ENCODE measurements at places on chromosomes 16 and 17.

DNA sequence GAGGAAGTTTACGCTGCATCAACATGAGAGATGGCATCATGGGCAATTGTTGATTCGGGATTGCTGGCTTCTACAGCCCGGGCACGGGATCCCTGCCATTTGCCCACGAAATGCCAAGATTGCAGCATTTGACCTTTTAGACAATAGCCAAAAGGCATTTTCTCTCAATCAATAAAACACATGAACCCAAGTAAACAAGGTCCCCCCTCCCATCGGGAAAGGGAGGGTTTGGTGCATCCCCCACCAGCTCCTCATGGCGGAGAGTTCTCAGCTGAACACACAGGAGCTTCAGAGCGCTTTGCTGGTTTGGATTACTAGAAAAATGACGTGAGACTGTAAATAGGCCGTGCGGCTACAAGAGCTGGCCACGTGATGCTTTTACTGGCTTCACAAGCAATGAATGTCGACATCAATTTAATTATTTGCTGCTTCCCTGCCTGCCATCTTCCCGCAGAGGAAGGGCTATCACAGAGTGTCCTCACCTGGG lies 147.6 kb downstream of the C16orf95 start:
- no peak for DNase-seq

DNA sequence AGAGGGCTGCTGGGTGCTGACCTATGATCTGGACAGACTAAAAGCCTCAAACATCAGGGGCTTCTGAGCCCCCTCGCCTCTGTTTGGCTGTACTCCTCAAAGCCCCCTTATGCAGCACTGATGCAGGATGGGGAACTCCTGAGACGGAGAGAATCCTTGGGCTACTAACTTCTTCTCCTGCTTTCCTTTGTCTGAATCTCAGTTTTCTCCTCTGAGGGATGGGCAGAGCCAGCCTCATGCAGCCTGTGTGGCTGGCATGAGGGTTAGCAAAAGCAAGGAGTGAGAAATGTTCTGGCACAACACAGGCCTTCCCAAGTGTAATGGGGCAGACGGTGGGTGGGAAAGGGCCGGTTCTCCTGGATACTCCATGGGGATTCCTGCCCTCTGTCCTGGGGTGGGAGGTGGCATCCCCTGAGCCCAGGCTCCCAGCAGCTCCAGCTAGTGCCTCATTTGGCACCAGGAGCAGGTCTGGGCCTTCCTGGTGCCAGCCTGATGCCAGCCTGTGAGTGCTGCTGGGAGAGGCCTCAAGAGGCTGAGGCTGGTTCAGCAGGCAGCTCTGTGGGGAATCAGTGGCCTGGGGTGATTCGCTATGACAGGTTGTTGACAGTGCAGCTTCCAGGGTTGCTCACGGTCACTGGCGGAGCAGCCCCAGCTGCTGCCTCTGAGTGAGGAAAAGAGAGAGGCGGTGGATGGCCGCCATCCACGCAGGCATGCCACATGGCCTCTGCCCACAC lies 4.0 kb upstream of the BRD7 start:
- no peak for DNase-seq

DNA sequence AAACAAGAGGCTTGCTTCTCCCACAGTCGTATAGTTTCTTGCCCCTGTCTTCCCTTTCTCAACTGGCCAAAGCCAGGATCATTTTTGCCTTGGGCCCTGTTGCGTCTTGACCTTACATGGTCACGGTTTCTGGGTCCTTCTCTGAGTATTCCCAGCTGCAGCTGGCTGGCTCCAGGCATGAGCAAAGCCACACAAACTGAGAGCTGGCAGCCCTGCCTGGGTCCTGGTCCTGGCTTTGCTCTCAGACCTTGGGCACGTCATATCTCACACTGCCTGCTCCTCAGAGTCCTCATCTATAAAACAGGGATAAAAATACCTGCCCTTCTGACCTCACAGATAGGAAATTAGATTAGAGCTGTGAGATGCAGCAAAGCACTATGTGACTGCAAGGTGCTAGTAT lies 277.6 kb downstream of the CBLN1 start:
- no peak for DNase-seq

DNA sequence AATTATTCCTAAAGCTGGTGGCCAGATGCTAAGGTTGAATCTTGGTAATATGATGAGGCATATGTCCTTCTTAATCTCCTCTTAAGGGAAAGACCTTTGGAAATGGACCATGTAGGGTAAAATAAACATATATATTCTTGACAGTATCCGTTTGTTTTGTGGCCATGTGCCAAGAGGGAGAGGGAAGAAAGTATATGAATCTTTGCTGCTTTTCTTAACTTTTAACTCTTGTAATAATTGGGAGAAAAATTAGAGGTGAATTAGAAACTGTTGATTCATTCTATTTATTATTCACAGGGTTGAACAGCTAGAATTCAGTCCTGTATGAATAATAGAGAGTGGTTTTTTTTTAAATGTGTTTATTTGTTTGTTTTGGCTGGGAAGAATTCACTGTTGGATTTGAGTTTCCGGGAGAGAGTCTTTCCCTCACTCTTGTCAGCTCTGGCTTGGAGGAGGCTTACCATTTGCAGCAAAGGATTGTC lies 31.6 kb downstream of the AATF start:
- no peak for DNase-seq

GRCh38 chr16:17333229-17333628 lies 137.5 kb downstream of the XYLT1 start:
- DNase-seq = no peak

DNA sequence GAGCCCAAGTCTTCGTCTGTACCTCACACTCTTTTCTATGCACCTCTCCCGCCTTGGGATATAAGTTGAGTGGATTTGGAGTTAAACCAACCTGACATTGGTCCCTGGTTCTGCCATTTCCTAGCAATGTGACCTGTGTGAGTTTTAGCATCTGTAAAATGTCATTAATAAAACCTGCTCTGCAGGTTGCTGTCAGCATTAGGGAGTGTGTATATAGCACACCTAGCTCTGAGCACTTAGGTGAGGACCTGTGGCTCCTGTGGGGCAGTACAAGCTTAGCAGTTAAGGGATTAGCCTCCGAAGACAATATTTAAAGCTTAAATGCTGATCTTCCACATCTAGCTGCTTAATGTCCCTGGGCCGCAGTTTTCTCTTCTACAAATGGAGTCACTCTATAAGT lies 248.0 kb downstream of the TMEM114 start:
- no peak for DNase-seq

- no peak for DNase-seq
These were observed 12.4 kb downstream of the HBQ1 start for GRCh38 chr16:192686-193085.

DNA sequence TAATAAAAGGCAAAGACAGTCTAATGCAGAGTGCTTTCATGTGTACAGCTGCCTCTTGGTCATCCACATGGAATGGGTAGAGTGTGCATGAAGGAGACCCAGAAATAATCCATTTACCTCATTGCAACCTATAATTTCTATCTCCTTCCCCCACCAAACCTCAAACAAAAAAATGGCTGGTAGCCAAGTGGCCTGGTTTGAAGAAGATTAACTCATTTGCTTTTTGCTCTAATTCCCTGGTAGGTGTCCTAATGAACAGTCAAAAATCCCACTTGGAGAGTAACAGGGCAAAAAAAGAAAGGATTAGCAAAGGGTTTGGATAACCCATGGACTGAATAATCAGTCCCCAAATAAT lies 13.0 kb upstream of the LYRM9 start:
- DNase-seq = no peak

DNA sequence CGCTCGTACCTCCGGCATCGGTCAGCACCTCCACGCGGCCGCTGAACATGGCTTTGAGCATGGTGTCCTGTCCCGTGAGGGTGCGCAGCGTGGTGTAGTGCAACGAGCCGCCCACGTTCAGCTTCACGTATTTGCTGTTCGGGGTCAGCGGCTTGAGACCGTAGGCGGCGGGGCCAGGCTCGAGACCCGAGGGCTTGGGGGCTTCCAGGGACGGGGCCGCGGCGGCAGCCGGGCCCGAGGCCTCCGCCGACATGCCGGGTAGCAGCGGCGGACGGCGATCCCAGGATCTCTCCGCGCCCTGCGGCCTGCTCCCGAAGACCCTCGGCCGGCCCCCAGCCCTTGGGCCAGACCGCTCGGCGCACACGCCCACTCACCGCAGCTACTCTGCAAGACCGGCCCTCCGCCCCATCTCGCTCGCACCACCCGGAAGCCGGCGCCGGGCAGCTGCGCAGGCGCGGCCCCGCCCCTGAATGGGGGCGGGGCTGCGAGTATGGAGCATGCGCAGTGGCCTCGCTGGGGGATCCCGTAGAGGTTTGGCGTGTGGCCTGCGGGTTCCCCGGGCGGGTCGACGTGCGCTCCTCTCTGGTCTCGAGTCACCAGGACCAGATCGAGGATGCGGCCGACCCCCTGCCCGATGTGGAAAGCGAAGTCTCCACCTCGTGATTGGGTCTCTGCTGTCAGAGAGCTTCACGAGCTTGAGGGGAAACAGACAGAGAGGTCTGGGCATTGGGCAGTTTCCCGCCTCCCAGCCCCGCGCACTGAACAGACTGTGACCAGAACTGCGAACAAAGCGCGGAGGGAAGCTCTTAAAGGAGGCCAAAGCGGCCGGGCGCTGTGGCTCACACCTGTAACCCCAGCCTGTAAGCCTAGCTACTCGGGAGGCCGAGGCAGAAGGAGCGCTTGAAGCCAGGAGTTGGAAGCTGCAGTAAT lies at the start of gene KCTD13:
Gene KCTD13, minus strand, starts transcription at position 446 of the 930 bp plus-strand sequence. Its CDS starts 193 bp downstream, at position 253.
- peak; percentile 71 for DNase-seq

GRCh38 chr16:29813644-29814562 lies 1.9 kb downstream of the PRRT2 start:
- DNase-seq = no peak

GRCh38 chr16:56969769-56970168 lies 8.0 kb downstream of the CETP start:
- no peak for DNase-seq

- no peak for DNase-seq
These were observed 25.3 kb downstream of the NMT1 start for GRCh38 chr17:45086391-45086790.

DNA sequence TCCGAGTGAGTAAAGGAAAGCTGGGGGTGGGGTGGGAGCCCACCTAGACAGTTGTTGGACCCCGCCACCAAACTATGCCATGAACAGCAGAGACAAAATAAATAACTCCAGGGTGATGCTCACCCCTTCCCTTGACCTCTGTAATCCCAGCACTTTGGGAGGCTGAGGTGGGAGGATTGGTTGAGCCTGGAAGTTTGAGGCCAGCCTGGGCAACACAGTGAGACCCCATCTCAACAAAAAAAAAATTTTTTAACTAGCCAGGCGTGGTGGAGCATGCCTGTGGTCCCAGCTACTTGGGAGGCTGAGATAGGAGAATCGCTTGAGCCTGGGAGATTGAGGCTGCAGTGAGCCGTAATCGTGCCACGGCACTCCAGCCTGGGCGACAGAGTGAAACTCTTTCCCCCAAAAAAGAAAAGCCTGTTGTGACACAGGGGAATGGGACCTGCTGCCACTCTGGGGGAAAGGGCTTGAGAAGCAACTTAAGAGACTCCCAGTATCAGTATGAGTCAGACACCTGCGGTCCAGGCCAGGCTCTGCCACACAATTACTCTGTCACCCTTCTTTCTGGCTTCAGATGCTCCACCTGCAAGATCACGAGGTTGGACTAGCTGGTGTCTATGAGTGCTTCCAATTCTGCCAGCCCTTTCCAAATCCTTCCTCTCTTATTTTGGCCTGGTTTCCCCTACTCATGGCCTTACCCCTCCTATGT lies 5.0 kb downstream of the SGCA start:
- DNase-seq = no peak

- no peak for DNase-seq
These were observed 231.2 kb downstream of the PRKCA start for GRCh38 chr17:66533572-66533971.

GRCh38 chr17:76542566-76542971 lies 2.7 kb downstream of the PRCD start:
- DNase-seq = no peak

DNA sequence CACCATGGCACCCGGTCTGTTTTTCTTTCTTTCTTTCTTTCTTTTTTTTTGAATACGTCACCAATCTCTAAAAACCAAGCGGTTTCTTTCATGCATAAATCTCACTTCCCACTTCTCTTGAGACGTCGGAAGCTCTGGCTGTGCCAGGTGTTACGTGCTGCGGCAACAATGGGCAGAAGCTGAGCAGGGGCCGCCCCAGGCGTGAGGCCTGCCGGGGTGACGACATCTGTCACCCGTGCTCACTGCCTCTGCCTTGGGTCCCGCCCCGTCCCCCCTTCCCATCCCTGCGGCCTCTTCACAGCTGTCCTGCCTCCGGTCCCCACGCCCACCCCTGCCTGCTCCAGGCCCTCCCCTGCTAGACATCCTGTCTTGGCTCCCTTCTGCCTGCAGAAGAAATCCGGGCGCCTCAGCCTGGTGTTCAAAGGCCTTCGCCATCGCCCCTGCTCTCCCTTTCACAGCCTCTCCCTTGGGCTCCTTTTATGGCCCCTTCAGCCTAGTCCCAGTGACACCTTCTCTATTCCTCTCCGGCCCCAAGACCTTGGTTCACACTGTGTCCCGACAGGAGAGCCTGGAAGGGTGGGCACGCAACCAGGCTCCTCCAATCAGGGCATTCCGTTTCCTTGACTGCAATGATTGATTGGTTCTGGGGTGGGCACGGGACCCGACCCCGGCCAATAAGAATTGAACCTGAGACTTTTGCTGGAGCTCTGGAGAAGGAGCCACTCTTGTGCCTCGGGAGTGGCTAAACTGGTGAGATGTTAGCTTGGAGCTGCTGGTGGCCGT lies 4.8 kb downstream of the P2RX1 start:
- peak; percentile 47 for DNase-seq

- no peak for DNase-seq
These were observed 23.2 kb downstream of the MNT start for GRCh38 chr17:2377659-2378058.

DNA sequence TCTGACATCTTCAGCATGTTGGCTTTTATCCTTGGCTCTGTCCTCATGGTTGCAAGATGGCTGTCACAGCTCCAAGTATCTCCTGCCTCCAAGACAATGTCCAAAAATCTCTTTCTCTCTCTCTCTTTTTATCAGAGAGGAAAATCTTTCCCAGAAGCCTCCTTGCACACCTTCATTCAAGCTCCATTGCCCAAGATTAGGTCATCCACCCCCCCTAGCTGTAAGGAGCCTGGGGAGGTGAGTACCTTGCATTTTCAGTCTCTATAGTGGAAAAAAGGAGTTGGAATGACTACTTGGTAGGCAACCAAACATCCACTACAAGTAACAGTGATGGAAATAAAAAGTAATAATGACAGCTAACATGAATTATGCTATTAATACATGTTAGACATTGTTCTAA lies 22.0 kb upstream of the NSMCE1 start:
- DNase-seq = no peak

GRCh38 chr17:17888821-17889220 lies 52.0 kb upstream of the SREBF1 start:
- no peak for DNase-seq

- DNase-seq = no peak
These were observed 13.1 kb downstream of the ZC3H7A start for GRCh38 chr16:11784038-11784369.
